ENCODE measurements at places on chromosomes 5 and 9.

DNA sequence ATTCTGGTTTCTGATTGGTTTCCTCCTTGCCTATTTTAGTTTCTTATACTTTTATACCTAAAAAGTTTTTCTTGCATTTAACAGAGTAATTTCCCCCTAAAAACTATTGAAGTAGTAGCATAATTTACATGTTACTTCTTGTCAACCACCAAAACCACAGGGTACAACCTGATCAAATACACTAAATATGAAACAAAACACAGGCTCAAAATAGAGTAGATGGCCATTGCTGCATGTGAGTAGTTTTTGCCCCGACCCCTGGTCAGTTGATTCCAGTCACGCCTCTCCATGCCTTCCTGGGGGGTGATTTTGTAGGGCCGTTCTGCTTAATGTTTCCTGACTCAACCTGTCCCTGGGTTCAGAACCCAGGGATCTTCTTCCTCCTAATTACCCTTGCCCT is 101.8 kb downstream of the TLE4 start:
- DNase-seq = no peak

GRCh38 chr5:79518718-79519117 is 4.8 kb upstream of the HOMER1 start:
- no peak for DNase-seq

- no peak for DNase-seq
These were observed 55.3 kb upstream of the EGFL7 start for GRCh38 chr9:136607334-136607919.

DNA sequence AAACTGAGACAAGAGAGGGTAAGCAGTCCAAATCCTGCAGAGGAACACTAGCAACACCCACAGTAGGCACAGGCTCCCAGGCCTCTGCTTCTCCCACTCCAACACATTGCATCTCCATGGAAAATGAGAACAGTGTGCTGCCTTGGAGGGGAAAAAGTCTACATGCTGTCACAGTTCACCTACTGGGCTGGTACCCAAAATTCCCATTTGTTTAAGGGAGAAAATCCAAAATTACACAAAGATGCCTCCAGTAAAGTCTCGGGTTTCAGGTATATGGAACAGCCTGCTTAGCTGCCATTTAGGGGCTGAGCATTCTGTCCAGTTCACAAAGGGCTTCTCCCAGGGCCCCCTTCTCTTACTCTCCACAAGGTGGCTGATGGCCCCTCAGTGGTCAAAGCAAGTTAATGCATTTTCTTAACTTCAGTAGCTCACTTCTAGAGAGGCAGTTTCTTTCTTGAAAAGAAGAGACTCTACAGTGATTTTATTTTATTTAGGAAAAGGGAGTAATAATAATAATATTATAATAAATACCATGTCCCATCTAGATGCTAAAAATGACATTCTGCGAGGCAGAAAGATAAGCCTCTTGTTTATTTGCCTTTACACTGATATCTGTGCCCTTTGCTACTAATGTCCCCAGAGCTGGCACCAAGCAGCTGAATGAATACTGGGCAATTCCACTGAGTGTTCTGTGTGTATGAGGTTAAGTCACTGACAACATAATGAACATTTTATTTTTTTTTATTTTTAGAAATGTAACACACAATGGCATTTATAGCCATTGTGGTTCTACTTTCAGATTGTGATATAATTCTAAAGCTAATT is 89.4 kb downstream of the RGS7BP start:
- no peak for DNase-seq

DNA sequence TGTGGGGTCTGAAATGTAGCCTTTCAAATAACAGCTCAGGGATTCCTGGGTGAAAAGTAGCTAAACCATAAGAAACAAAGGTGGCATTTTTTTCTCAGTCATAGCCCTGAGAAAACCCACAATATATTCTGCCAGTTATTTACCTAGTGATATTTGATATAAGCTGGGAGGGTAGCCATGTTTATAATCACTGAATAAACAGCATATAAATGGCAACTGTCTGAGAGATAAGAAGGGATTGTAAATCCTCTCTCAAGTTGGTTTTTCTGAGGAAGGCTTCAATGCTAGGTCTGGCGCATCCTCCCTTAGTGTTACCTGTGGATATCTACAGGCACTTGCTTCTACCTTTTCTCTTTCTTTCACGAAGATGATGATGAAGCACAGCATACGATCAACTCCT is 1080.5 kb upstream of the DMAC1 start:
- no peak for DNase-seq

DNA sequence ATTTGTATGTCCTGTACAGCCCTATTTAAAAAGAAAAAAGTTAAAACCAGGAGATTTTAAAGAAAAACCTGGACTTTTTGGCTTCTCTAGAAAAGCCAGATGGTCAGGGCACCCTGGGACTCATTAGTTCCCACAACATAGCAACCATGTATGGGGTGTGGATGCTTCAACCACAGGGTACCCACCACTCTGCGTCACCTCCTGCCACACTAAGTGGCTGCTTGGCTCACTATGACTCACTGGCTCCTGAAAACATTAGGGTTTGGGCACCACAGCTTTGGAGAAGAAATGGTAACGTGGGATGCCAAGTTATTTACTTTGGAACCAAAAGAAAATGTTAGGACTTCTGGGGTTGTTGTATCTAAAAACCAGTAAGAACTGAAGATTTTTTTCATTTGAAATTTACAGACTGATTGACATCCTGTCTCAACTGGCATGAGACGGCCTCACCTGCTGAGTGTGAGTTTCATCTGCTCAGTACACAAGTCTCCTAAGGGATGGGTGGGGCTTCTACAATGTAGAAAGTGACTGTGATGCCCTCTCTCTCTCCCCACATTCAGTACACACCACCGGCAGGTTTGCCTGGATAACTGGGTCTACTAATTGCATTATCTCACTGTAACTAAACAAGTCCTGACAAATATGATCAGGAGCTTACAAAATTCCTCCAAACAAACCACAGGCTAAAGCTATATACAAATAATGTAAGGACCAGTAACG is 103.9 kb downstream of the ESM1 start:
- DNase-seq = peak; percentile 19

GRCh38 chr9:26261503-26262330 is 583.5 kb upstream of the TUSC1 start:
- DNase-seq = no peak

DNA sequence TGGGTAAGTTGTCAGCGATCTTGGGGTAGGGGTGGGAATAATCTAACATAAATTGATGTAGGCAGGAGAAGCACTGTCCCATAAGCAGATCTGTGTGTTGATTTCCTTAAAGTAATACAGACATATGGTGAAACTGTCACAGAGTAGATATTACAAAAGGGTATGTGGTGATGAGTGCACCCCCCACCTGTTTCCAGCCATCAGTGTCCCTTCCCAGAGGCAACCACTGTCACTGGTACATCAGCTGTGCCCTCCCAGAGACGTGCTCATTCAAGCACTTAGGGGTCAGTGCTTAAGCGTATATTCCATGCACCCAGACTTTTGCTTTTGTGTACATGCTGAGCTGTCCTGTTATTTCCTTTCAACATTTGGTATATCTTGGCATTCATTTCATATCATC is 94.3 kb upstream of the PITX1 start:
- no peak for DNase-seq

GRCh38 chr5:147397616-147398015 is 112.3 kb downstream of the DPYSL3 start:
- DNase-seq = no peak

DNA sequence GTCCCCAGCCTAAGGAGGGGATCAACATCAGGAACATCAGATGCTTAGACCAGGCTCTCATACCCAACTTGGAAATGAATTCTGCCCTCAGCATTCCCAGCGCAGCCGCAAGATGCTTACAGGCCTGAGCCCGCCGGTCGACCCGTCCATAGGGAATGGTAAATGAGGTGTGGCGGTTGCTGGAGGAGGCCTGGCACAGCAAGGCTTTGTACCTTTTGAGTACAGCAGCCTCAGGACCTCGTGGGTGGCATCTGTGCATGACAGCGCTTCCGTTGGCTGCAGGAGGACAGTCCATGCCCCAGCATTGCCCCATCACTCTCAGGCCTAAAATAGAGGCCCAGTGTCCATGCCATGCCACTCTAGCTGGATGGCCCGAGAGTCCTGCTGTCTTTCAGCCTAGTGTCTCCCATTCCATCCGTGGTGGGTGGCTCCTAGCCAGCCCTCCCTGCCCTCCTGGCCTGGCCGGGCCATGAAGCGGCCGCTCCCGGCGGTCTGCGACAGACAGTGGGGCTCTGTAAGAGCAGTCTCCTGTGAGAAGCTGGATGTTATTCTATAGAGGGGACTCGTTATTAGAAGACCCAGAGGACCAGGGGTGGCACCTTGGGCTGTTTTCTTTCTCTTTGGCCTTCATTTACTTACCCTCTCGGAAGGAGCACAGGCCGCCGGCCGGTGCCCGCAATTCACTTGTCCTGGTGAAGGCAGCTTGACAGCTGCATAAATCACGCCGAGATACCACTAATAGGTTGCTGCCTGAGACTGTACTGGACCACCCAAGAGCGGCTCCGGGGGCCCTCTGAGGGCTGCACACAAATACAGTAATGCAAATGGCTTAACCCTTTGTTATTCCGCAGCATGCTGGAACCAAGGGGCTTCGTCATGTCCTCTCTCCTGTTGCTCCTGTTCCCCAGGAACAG is 223.5 kb upstream of the TUT7 start:
- no peak for DNase-seq

DNA sequence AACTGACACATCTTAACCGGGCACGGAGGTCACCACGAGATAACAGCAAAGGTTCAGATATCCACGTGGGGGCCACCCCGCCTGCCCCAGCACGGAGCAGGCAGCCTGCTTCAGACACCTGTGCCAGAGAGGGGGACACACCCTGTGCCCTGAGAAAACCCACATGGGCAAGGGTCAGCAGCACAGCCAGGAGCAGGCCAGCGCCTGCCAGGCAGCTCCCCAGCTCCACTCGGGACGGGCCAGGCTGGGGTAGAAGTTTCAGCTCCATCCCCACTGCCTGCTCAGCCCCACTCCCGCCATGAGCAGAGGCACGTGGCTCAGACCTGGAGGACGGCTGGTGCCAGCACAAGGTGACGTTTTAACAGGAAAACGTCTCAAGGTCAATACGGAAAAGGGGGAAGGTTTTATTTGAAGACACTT is 22.2 kb downstream of the SLC12A7 start:
- DNase-seq = no peak

DNA sequence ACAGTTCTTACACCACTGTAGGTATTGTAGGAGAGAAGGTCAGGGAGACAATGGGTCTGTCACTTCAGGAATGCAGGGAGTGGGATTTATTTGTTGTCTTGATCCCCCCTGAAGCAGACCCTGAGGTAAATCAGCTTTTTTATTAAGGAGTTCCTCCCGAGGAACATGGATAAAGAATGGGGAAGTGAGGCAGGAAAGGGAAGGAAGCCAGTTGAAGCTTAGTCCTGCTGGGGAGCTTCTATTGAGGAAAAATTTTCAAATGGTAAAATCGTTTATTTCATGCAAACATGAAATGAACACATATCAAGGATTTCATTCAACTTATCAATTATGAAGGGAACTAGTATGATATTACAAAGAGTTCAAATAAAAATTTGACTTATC is 318.6 kb upstream of the PIK3R1 start:
- DNase-seq = no peak

DNA sequence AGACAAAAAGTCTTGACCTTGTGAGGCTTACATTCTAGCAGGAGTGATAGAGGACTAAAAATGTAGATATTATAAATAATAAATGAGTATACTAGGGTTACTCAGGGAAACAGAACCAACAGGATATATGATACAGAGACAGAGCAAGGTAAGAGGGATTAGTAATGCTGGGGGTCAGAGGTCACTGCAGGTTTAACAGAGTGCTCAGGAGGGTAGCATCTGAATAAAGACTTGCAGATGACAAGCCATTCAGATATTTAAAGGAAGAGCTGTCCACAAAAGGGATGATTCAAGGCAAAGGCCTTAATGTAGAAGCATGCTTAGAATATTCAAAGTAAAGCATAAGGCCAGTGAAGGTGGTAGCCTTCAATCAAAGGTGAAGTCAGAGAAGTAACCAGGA is 65.6 kb upstream of the SEMA6A start:
- no peak for DNase-seq
